ENCODE measurements at places on chromosomes 4 and X.
A peak's percentile ranks its signal among the peaks of the same experiment; 100 is the strongest.

- DNase-seq, result no peak
Measured at GRCh38 chr4:23855912-23856605, 33.8 kb downstream of the PPARGC1A start.

- no peak for DNase-seq
Measured at GRCh38 chr4:89298155-89298554, 9.4 kb downstream of the GPRIN3 start.

DNA sequence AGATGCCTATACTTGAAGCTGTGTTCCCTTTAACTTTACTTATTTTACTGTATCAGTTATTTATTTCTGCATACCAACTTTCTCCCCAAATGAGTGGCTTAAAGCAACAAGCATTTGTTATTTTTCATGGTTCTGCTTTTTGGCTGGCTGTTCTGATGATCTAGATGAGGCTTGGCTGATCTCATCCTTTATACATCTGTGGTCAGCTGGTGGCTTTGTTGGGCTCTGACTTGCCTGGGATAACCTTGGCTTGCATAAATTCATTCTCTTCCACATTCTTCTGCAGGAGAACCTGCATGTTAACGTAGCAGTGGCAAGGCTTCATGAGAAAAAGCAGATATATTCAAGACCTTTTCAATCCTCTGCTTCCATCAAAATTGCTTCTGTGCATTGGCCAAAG lies 1317.6 kb downstream of the ADGRL3 start:
- no peak for DNase-seq

DNA sequence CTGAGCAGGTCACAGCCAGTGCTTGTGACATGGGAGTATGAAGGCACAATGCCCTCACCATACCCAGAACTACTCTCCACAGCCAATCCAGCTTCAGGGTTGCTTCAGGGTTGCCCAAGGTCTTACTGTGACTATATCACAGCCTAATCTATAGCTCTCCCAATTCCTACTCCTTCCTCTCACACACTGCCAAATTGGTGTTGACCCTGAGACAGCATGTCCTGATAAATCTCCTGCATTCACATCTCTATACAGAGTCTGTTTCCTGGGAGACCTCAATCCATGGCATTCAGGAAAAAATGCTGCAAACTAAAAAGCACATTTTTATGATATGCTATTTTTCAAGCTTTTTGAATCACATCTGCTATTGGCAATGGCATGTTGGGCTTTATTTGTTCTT lies 456.7 kb downstream of the GRID2 start:
- DNase-seq, result no peak

DNA sequence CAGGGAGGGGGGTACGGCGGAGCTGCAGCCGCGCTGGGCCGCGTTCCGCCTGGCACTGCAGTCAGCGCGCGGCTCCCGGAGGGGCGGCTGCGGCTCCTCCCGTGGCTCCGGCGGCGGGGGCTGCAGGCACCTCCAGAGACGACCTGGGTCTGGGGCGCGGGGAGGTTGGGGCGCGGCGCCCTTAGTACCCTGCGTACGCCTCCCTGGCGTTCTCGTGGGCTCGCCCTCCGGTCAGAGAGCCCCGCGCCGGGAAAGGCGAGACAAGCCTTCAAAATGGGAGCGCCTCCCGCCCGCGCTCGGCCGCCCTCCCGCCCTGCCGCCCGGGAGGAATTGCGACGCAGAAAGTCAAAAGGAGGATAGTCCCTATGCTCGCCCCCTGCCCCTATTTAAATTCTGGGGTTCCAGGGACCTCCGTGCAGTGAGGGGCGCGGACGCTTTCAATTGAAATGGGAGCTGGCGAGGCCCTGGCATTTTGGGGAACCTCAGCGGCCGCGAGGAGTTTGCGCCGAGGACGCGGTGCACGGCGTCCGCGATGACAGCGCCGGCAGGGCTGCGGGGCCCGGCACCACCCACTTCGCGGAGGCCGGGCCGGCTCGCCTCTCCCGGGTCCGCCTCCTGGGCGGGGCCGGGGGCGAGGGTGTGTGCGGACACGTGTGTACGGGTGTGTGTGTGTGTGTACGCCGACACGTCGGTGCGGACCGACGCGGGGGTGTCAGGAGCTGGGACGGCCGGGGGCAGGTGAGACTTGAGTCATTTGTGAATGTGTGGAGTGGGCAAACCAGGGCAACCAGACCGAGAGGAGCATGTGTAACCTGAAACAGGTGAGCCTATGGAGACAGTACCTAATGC lies 544 bp downstream of the HERC3 start:
- DNase-seq, result peak; percentile 79

DNA sequence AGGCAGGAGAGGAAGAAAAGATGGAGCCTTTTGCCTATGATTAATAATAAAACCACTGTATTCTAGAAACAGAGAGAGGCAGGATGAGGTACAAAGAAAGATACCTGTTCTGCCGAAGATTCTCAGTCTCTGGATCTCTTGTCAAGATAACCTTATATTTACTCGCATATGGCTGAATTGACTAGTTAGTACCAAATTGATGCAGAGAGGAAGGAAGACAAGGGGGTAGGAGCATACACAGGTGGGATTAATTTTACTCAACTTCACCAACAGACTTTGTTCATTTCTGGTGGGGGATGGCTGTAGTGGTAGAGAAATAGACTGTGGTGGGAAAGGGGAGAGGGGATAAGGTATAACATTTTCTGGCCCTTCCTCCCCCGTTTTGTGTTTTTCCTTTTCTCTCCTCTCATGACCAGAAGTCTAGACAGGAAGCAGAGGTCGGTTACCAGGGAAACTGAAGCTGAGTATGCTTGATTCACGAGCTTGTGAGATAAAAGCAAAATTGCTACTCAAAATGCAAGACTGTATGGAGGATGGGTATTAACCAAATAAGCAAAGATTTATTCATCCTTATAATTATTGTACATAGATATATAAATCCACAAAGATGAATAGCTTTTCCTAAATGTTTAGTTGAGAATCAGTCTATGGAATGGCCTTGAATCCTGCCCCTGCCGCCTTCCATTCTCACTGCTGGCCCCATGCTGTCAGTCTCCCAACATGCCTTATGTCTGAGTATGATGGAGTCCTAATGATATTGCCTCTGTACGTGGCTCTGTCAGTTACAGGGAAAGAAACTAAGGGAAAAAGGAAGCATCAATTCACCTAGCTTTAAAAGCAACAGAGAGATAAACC lies 17.8 kb upstream of the PAGE2B start:
- no peak for DNase-seq

DNA sequence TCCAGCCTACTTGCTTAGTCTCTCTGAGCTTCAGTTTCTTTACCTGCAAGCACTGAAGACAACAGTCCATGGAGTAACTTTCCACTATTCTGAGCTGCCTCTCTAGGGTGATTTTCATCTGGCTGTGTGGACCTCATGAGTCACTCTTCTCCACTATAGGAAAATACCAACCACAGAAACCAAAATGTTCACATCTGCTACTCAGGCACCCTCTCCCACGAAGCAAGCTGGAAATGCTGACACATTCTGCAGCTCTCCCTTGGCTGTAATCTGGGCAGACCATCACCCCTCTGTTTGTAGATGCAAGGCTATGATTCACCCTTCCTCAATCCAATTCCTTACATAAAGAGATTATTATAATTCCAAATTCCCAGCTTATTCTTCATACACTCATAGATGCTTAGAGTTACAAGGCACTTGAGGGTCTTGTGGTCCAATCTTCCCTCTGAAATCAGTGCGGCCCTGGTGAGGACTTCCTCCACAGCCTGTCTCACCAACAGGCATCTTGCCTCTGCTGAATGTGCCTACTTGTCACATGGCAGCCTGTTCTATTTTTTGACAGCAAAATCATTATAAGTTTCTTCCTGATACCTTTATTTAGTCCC lies 97.0 kb upstream of the LNX1 start:
- DNase-seq, result no peak

DNA sequence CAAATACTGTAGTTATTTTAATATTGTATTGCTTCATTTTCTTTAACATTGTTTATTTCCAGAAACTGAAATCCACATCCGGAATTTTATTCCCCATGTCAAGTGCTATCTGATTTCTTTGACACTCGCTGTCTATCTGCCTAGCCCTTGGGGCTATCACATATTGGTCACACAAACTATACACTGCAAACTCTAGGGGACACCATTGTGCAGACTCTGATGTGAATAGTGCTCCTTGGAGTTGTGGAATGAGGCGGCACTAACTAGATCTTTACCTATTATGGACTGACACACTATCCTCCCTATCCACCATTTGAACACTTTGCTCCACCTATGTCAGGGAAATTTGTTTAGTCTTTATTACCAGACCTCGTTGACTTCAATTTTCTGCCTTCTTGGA lies 534.5 kb downstream of the GLUD2 start:
- DNase-seq, result no peak

Measured in anterior cingulate cortex (tissue), 58 donors.